NCI-H1105 treated with DMSO at 0.1 percent for 48 hours (cell line): ENCODE measurements at places on chromosomes 2 and 18.
A peak's percentile ranks its signal among the peaks of the same experiment; 100 is the strongest.

- no peak for DNase-seq
Observed at GRCh38 chr2:216181351-216181750, 72.2 kb downstream of the XRCC5 start.

- no peak for DNase-seq
Observed at GRCh38 chr2:213862407-213863076, 548.3 kb upstream of the VWC2L start.

DNA sequence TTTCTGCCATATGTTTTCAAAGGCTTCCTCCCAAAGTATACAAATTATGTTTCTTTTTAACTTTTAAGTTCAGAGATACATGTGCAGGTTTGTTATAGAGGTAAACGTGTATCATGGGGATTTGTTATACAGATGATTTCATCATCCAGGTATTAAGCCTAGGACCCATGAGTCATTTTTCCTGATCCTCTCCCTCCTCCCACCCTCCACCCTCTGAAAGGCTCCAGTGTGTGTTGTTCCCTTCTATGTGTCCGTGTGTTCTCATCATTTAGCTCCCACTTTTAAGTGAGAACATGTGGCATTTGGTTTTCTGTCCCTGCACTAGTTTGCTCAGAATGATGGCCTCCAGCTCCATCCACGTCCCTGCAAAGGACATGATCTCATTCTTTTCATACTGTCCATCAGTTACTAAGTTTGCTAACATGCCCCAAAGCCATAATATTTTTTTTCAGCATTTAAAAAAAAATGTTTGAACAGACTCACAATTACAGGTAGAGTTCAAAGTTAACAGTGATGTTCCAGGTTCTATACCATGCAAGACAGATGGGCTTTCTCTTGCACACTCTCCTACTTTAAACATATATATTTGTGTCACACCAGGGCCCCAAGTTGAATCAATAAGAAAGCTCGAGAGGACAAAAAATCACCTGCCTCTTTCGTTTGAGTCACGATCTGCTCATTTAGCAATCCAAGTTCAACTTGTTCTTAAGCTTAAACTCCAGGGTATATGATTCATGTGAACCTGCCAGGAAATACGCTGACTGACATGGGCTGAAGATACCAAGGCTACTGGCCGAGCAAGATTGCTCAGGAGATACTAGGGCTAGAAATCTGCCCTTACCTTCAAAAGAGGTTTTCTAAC lies 77.6 kb downstream of the AP1S3 start:
- DNase-seq = no peak

- DNase-seq = no peak
Observed at GRCh38 chr2:145687442-145688134, 1167.7 kb upstream of the ZEB2 start.

- DNase-seq = no peak
Observed at GRCh38 chr2:153196378-153197058, 282.0 kb downstream of the RPRM start.

GRCh38 chr2:12050396-12050795 lies 304.0 kb downstream of the LPIN1 start:
- no peak for DNase-seq

GRCh38 chr2:173264603-173265366 lies 89.9 kb upstream of the CDCA7 start:
- DNase-seq = no peak

GRCh38 chr18:6207116-6207515 lies 207.6 kb downstream of the L3MBTL4 start:
- DNase-seq = peak; percentile 4

DNA sequence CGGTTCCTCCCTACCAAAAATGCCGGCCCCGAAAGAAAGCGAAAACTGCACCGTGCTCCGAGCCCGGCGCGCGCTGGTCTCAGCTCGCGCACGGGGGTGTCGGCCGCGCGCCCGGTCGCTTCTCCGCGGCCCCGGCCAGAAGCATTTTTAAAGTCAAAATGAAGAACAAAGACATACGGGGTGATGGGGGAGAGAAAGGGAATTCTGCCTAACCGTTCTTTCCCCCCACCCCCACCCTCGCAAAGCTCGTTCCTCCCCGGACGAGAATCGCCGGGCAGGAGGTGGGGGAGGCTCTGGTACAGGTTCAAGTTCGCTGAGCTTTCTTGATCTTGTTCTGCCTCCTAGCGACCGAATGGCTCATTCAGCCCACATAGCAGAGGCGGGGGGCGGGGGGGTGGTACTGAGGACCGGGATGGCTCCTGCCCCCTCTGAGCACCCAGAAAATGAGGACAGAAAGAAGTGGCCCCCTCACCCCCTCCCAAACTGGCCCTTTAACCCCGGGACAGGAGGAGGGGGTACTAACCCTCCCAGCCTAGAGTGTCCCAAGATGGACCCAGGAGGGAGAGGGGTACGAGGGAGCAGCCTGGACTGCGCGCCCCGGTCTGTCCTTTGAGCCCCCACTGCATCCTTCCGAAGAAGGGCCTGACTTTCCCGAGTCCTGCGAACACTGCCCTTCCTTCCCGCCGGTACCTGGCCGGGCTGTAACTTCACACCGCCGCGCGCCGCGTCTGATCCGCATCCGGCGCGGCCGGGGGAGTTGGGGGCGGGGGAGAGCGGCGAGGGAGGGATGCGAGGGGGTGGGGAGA lies 3.1 kb downstream of the BCL11A start:
- peak; percentile 75 for DNase-seq
